Caco-2 (cell line): ENCODE measurements at places on chromosomes 3 and 15.

DNA sequence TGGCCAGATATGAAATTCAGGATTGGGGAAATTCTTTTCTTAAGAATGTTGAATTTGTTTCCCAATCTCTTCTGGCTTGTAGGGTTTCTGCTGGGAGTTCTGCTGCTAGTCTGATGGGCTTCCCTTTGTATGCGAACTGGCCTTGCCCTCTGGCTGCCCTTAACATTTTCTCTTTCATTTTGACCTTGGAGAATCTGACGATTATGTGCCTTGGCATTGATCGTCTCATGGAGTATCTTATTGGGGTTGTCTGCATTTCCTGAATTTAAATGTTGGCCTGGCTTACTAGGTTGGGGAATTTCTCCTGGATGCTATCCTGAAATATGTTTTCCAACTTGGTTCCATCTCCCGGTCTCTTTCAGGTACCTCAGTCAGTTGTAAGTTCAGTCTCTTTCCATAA lies 152.2 kb downstream of the CFAP20DC start:
- no peak for DNase-seq

- no peak for DNase-seq
Measured at GRCh38 chr15:80343554-80343992, 60.6 kb upstream of the ARNT2 start.

DNA sequence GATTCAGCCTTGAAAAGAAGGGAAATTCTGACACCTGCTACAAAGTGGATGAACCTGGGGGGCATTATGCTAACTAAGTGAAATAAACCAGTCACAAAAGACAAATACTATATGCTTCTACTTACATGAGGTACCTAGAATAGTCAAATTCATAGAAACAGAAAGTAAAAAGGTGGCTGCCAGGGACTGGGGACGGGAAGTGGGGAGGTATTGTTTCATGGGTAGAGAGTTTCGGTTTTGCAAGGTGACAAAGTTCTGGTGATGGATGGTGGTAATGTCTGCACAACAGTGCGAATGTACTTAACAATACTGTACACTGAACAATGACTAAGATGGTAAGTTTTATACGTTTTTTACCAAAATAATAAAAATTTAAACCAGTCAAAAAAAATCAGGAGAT lies 4.8 kb downstream of the IDH2 start:
- DNase-seq = no peak

GRCh38 chr3:59820352-59820934 lies 770.6 kb upstream of the CFAP20DC start:
- no peak for DNase-seq

- DNase-seq = no peak
Measured at GRCh38 chr15:69395991-69396390, 18.2 kb upstream of the KIF23 start.

DNA sequence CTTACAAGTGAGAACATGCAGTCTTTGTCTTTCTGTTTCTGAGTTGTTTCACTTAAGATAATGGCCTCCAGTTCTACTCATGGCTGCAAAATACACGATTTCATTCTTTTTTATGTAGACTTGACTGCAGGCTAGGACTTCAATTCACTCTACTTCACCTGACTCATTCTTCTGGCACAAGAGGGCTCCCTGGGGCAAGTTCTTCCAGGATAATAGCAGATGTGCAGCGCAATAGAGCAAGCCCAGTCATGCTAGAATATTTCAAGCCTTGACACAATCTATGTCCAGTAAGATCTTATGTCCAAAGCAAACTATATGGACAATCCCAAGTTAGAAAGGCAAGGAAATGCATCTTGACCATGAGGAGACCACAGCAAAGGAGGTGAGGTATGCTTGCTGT lies 211.7 kb upstream of the GADL1 start:
- DNase-seq = no peak

DNA sequence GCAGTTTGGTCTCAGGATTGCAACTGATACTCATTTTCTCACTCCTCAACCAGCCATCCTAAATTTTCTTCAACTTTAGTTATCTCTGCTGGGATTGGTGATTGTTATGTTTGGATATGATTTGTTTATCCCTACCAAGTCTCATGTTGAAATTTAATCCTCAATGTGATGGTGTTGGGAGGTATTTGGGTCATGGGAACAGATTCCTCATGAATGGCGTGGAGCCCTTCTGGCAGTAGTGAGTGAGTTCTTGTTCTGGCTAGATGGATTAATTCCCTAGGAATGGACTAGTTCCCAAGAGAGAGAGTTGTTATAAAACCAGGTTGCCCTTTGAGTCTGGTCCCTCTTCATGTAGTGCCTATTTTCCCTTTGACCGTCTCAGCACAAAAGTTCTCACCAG lies 399.9 kb downstream of the SQOR start:
- no peak for DNase-seq

GRCh38 chr3:127612966-127613365 lies 14.8 kb downstream of the MCM2 start:
- no peak for DNase-seq

DNA sequence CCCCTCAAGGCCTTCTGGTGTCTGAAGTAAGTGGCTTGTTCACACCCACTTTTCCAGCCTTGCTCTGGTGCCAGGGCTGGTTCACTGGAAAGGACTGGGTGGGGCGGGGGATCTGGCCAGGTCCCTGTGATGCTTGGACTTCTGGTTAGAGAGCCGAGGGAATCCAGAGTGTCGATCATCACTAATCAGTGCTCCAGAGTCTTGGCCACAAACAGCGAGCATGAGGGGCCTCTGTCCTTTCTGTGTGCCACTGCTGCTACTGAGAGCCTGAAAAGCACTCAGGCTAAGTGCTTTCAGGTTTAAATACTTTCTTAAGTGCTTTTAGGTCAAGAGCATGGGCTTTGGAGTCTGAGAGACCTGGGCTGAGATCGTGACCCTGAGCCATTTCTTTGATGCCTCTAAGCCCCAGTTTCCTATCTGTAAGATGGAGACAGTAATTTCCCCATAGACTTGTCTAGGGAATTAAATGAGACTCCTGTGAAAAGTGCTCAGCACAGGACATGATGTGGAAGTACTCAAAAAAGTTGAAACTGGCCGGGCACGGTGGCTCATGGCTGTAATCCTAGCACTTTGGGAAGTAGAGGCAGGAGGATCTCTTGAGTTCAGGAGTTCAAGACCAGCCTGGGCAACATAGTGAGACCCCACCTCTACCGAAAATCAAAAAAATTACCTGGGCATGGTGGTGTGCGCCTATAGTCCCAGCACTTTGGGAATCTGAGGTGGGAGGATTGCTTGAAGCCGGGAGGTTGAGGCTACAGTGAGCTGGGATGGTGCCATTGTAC lies 53.8 kb upstream of the SEC22A start:
- no peak for DNase-seq

- no peak for DNase-seq
Measured at GRCh38 chr15:97215629-97216028, 744.9 kb upstream of the ARRDC4 start.

- no peak for DNase-seq
Measured at GRCh38 chr3:32325927-32326326, 65.7 kb upstream of the CMTM7 start.

GRCh38 chr3:14113965-14114635 lies 10.6 kb downstream of the CHCHD4 start:
- DNase-seq = peak; percentile 62

DNA sequence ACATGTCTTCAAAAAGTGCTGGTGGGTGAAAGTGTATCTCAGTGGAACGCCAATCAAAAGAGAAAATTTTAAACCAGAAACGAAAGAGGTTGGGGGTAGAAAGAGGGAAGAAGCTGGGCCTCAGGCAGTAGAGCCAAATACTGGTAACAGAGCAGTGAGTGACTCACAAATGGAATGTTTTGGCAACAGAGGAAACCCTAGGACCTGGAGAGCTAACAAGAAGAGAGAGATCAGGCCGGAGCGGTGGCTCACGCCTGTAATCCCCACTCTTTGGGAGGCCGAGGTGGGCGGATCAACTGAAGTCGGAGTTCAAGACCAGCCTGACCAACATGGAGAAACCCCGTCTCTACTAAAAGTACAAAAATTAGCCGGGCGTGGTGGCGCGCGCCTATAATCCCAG lies 450.8 kb upstream of the NAALADL2 start:
- DNase-seq = no peak

- DNase-seq = no peak
Measured at GRCh38 chr3:28218071-28218916, 23.1 kb upstream of the CMC1 start.

DNA sequence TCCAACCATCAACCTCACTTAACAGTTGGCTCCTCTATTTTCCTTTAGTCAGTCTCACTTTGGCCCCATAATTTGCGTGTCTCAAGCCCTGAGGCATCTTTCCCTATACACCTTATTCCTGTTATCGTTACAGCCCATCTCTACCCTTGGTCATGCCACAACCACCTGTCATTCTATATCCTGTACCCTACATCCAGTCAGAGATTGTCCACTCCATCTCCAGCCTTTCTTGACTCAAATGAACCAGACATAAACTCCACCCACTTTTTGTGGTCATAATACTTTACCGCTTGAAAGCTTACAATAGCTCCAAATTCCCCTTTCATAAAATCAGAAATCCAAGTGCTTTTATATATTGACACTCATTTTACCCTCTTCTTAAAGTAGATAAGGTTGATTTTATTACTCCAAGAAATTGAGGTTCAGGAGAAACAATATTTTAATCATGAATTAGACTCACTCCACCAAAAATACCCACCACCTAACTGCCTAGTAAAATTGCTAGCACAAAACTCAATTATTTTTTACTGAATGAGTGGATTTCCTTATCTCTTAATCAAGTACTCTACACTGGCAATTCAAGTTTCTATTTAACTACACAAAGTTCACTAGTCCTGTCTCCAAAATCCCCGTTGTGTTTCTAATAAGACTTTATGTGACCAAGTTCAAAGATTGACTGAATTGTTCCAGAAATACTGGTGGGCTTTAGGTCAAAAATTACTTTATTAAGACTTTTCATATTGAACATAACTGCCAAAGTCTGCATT lies 9.1 kb downstream of the CCR4 start:
- DNase-seq = no peak

GRCh38 chr3:158369279-158369678 lies 201.7 kb upstream of the MLF1 start:
- DNase-seq = no peak

GRCh38 chr3:88758676-88759075 lies 348.7 kb upstream of the EPHA3 start:
- no peak for DNase-seq

GRCh38 chr15:62190675-62191074 lies 25.6 kb upstream of the C2CD4B start:
- DNase-seq = no peak

GRCh38 chr3:112117841-112118571 lies 15.0 kb downstream of the GCSAM start:
- no peak for DNase-seq

DNA sequence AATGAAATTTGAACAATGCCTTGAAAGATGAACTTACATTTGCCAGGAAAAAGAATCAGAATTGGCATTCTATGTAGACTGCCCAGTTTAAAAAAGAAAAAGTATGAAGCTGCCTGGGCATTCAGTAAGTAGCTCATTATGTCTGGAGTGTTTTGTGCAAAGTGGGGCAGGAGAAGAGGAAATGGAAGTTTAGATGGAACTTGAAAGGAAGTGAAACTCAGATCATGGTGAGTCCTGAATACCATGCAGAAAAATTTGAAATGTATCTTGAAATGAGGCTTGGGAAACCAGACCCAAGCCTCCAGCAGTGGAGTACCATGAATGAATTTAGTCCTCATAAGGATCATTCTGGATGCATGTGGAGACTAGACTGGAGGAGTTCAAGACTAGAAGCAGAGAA lies 4.8 kb upstream of the MORC1 start:
- no peak for DNase-seq

DNA sequence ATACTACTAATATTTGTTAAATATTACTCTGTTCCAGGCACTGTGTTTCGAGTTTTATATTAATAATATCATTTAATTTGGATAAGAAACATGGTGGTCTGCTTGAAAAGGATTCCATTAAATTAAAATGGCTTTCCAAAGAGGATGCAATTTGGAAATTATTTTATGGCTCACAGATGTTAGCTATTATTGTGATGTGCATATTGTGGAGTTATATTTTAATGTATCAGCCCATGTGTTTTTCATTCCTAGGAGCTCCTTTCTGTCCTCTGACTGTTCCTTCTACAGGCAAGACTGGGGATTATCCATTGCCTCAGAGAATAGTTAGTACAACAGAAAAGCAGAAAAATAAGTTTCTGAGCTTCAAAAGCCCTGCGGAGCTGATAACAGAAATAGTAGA lies 376.7 kb upstream of the PDZRN3 start:
- no peak for DNase-seq

DNA sequence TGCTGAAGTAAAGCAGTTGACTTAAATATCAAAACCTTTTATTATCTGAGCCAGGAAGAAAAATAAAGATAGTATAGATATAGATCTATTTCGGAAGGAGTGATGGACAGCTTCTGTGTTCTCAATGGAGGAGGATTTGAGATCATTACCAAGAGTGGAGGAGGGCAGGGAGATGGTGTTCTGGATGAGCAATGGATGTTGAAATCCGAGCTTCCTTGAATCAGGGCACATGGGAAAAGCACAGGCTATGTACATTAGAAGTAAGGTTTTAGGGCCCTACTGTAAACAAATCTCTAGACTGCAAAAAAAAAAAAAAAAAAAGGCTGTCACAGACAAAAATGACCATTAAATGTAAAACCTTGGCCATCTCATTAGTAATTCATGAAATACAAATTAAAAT lies 43.2 kb downstream of the GTPBP8 start:
- DNase-seq = no peak

DNA sequence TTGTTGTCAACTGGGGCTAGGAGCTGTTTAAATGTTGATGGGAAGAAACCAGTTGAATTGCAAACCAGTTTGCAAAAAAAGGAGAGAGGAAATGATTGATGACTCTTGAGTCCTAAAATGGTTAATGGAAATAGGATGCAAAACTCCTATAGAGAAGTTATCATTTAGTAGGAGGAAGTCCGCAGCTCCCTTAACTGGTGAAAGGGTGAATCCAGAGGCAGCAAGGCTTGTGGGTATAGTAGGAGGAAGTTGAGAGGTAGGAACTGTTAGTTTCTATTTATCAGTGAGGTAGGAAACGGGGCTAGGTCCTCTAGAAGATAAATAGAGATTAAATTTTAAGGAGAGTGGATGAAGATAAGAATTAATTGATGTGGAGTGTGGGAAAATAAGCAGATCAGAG lies 15.4 kb downstream of the IREB2 start:
- DNase-seq = no peak

- no peak for DNase-seq
Measured at GRCh38 chr3:18402239-18402799, 22.8 kb downstream of the SATB1 start.

DNA sequence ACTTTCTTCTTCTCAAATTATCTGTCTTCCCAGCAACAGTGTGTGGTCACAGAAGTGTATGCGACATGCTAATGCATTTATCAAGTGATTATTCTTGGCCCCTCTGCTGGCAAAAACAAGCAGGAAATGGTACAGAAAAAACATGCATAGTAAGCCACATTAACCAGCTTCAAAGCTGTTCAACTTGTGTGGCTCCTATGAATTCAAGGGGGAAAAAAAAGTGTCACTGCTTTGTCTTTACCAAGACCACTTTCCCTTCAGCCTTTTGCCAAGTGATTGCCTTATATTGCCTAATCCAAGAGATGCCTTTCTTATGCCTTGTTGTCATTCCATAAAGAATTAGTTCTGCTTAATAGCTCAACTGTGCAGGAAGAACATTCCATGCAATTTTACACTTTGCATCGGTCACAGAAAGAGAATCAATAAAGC lies 39.1 kb downstream of the PRTG start:
- no peak for DNase-seq

GRCh38 chr3:66336333-66336766 lies 115.5 kb downstream of the SLC25A26 start:
- no peak for DNase-seq
